ENCODE measurements at places on chromosomes 6 and 20.

- DNase-seq = no peak
These were observed 587.8 kb upstream of the JAG1 start for GRCh38 chr20:11261533-11262000.

- no peak for DNase-seq
These were observed 150.8 kb downstream of the SH3BGRL2 start for GRCh38 chr6:79781916-79782315.

DNA sequence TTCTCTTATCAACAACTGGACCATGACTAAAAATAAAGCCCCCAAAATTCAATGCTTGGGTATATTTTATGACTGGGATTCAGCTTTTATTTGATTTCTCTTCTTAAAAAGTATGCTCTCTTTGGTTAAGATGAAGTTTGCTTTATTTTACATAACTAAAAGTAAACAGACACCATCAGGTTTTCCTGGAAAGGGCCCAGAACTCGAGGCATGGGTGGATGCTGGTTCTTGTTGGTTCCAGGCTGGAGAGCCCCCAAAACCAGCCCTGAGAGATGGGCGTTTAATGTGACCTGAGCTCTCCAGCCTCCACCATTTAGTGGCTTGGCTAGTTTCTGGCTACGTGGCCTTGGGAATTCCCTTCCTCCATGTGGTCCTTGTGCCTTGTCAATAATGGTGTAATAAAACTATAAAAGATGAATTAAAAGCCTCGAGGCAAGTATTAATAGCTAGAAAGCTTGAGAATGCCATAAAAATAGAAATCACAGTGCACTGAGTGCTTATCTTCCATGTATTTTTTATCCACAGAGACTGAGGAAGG is 34.1 kb downstream of the BANF2 start:
- DNase-seq = no peak

GRCh38 chr20:1906361-1907051 is 11.3 kb downstream of the SIRPA start:
- DNase-seq = no peak

GRCh38 chr6:134324766-134325165 is 6.9 kb upstream of the SGK1 start:
- DNase-seq = no peak
